ENCODE measurements at places on chromosomes 1 and 21.

- DNase-seq: no peak
Measured at GRCh38 chr1:85943945-85944344, 212.6 kb downstream of the COL24A1 start.

DNA sequence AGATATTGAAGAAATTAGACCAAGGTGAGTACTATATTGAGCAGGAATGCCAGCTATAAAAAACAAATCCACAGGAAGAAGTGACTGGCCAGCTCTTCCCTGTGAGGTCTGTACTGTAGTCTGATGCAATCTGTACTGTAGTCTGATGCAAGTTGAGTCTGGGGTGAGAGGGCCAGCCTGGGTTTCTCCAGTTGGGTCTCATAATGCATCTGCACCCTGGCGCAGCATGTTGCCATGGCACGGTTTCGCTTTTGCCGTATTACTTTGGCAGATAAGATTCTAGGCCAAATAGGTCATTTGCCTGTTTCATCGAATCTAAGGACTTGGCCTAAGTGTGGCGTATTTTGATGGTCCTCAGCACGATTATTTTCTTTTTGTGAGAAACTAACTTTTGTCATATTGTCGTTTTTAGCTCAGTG is 24.4 kb upstream of the PGD start:
- DNase-seq: peak; percentile 54

GRCh38 chr1:218625393-218625792 is 280.3 kb downstream of the TGFB2 start:
- DNase-seq: no peak

- DNase-seq: no peak
Measured at GRCh38 chr1:93690341-93690740, 8.7 kb upstream of the BCAR3 start.

DNA sequence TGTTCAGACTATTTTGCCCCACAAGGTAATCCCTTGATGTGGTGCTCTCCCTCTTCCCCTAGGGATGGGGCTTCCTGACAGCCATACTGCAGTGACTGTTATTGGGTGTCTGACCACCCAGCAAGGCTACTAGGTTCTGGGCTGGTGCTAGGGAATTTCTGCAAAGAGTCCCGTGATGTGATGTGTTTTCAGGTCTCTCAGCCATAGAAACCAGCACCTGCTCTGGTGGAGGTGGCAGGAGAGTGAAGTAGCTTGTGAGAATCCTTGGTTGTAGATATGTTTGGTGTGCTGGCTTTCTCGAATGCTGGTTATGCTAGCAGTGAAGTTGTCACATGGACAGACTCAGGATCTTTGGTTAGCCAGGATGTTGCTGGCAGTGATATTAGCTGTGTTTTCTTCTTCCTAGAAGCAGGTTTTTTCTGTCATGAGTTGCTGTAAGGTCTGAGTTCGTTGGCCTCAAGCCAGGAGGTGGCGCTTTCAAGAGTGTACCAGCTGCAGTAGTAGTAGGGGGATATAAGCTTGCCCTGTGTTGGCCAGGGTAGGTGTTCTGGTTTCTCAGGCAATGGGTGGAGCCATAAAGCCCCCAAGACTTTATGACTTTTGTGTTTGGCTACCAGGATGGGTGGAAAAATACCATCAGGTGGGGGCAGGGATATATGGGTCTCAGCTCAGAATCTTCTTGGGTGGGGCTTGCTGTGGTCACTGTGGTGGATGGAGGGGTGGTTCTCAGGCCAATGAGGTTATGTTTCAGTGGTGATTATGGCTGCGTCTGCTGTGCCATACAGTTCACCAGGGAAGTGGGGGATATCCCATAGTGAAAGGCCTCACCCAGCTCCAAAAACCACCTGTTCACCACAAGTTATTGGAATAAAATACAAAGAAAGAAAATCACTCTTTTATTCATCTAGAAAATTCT is 1112.3 kb downstream of the KCNT2 start:
- DNase-seq: no peak

GRCh38 chr1:55002686-55003085 is 4.0 kb downstream of the BSND start:
- DNase-seq: no peak
